ENCODE measurements at places on chromosomes 3 and 15. TPM values are rescaled to one million over a fixed set of nuclear protein-coding genes. Genes with fewer than 3 reads are reported as not detected.

Gene DYNLT2B
- 12.2 TPM for polyA plus RNA-seq

Gene NR2E3
- 0.27 TPM for polyA plus RNA-seq

Gene SLC28A1
- 4.4 TPM for polyA plus RNA-seq

Gene MOBP
- polyA plus RNA-seq: 0.09 TPM

Gene CHRM5
- polyA plus RNA-seq: not detected

Gene BUB1B
- polyA plus RNA-seq: 1.6 TPM

Gene KNG1
- polyA plus RNA-seq: not detected

Gene PRC1
- polyA plus RNA-seq: 55.4 TPM

Gene TEX55
- not detected for polyA plus RNA-seq

Gene CRYGS
- 4.0 TPM for polyA plus RNA-seq

Gene THPO
- polyA plus RNA-seq: 2.5 TPM

Gene CCPG1
- polyA plus RNA-seq: 24.2 TPM

Gene CAND2
- not detected for polyA plus RNA-seq

Gene HIGD2B
- not detected for polyA plus RNA-seq

Gene KNL1
- polyA plus RNA-seq: 9.5 TPM

Gene TMEM266
- not detected for polyA plus RNA-seq

Gene LEO1
- 14.3 TPM for polyA plus RNA-seq

Gene SHC4
- polyA plus RNA-seq: not detected

Gene STRIT1
- polyA plus RNA-seq: 0.18 TPM

Gene ACTRT3
- polyA plus RNA-seq: 2.0 TPM

Gene LRRC2
- not detected for polyA plus RNA-seq

Gene PRR23C
- polyA plus RNA-seq: not detected

Gene RARRES1
- 32.5 TPM for polyA plus RNA-seq

Gene ZNF619
- 5.9 TPM for polyA plus RNA-seq

Data from small intestine (tissue), 16 donors.